GM23248 (cell line): ENCODE measurements at places on chromosomes 7 and 10. TPM values are rescaled to one million over a fixed set of nuclear protein-coding genes. Genes with fewer than 3 reads are reported as not detected.

Gene IKZF1
- total RNA-seq = not detected in 2 replicates

Gene CLEC5A
- total RNA-seq = not detected in 2 replicates

Gene VENTX
- not detected in 2 replicates for total RNA-seq

Gene WIPF3
- total RNA-seq = not detected in 2 replicates

Gene SLC18A2
- not detected in 2 replicates for total RNA-seq
